ENCODE measurements at places on chromosomes 11 and 22.

GRCh38 chr11:65576232-65576866 lies 496 bp downstream of the EHBP1L1 start:
- no peak for DNase-seq

DNA sequence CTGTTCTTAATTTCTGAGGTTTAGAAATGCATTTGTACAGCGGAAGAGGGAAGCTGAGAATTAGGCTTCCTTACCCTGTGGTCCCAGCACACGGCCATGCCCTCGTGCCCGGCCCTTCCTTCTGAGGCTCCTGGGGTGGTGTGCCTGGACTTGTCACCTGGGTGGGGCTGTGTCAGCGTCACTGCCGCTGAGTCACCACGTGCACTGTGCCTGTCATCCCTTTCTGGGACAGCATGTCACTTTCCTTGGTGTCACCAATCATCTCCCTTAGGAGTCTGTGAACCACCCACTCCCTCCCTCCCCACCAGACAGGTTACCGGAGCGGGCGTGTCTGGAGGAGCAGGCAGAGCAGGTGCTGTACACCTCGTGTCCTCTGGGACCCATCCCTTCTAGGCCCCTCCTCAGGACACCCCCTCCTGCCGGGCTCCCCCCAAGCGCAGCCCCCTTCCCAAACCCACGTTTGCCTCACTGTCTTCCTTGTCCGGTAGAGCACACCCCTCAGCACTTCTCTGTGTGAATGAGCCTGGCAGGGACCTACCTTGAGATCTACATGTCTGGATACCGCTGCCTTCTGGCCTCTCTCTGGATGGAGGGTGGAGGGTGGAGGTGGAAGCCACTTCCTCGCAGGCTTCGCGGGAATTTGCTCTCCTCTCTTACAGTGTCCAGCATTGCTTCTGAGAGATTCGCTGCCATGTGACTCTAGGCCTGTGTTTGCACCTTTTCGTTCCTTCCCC lies 367.6 kb downstream of the TBC1D22A start:
- no peak for DNase-seq

DNA sequence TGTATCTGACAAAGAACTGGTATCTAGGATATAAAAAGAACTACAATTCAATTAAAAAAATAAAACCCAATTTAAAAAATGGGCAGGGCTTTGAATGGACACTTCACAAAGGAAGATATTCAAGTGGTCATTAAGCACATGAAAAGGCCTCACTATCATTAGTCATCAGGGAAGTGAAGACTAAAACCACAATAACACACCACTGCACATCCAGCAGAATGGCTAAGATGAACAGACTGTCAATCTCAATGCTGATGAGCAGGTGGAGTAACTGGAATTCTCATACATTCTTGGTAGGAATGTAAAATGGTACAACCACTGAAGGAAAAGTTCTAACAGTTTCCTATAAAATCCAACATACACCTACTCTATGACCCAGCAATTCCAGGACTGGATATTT lies 8.9 kb downstream of the HPS4 start:
- no peak for DNase-seq

DNA sequence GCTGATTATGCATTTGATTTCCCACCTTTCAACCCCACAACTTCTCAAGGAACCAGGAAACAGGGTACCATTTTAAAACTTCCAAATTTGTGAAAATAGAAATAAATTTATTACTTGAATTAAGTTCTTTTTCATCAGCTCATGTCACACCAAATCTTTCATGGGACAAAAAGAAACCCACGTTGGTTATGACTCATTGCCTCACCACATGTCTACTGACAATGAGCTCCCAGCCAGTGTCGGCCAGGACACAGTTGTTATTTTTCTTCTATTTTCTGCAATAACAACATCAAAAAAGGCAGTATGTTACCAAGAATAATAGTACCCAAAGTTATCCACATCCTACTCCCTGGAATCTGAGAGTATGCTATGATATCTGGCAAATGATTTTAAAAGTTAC lies 17.3 kb downstream of the MS4A6A start:
- DNase-seq: no peak
